ENCODE measurements at places on chromosomes 12 and 14.

- DNase-seq = peak; percentile 31
Measured at GRCh38 chr14:82642425-82642824, 1108.8 kb upstream of the SEL1L start.

DNA sequence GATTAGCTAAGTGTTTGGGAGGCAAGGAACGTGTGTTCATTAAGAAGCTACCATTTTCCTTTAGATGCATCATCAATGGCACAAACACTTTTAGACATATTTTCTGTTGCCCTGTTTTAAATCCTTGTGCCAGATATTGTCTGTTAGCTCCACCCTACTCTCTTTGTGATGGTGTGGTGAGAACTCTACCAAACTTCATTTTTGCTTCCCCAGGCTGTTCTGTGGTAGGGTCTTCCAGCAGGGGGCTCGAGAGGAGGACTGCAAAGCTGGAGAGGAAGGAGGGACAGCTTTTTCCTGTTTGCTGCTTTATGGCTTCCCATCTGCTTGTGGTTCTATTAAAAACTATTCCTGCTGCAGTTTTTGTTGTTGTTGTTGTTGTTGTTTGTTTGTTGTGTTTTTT is 23.8 kb upstream of the STRAP start:
- peak; percentile 28 for DNase-seq

DNA sequence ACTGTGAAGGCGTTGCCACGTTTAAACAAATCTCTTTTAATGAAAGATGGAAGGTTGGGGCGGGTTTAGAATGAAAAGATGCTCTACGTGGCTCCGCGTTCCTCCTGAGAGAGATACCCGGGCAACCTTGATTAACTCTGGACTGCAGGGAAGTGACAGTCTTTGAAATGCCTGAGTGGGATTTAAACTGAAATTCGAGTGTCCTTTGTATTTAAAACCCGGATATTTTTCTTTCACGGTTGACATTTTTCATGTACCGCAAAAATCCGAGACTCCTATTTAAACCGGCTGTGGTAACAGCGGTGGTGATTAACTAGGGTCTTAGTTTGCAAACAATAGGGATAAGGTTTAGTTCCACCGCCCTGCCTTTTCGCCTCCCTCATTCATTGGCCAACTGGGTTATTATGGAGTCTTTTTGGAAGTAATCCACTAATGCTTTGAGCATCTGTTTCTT is 707 bp downstream of the G2E3 start:
- peak; percentile 25 for DNase-seq

GRCh38 chr12:111284709-111285108 is 84.2 kb downstream of the PHETA1 start:
- no peak for DNase-seq

- peak; percentile 61 for DNase-seq
Measured at GRCh38 chr12:56487448-56488040, 417 bp downstream of the GLS2 start.

GRCh38 chr12:100184549-100185145 is 16.0 kb upstream of the ACTR6 start:
- no peak for DNase-seq

- no peak for DNase-seq
Measured at GRCh38 chr14:72651714-72652113, 242.2 kb downstream of the DPF3 start.

- DNase-seq = no peak
Measured at GRCh38 chr12:49541140-49541861, 2.5 kb downstream of the KCNH3 start.

GRCh38 chr14:89331398-89331797 is 85.6 kb downstream of the FOXN3 start:
- no peak for DNase-seq

DNA sequence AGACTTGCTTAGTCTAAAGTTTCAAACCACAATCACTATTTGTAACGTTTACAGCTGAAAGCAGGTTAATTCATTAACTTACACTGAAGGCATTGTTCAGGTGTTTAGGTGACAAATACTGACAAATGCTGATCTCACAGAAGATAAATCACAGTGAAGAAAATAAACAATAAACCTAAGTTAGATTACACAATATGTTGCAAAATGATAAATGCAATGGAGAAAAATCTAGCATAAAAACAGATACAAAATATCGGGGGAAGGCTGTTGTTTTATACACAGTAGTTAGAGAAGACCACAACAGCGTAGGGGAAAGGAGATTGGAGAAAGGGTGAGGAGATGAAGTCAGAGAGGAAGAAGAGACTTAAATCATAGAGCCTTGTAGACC is 3.0 kb downstream of the SCAF11 start:
- DNase-seq = no peak

- no peak for DNase-seq
Measured at GRCh38 chr14:95533822-95534221, 1.0 kb upstream of the GLRX5 start.

- no peak for DNase-seq
Measured at GRCh38 chr14:22448905-22449599, 140.0 kb downstream of the DAD1 start.

GRCh38 chr12:42741771-42742510 is 152.4 kb upstream of the PRICKLE1 start:
- no peak for DNase-seq

DNA sequence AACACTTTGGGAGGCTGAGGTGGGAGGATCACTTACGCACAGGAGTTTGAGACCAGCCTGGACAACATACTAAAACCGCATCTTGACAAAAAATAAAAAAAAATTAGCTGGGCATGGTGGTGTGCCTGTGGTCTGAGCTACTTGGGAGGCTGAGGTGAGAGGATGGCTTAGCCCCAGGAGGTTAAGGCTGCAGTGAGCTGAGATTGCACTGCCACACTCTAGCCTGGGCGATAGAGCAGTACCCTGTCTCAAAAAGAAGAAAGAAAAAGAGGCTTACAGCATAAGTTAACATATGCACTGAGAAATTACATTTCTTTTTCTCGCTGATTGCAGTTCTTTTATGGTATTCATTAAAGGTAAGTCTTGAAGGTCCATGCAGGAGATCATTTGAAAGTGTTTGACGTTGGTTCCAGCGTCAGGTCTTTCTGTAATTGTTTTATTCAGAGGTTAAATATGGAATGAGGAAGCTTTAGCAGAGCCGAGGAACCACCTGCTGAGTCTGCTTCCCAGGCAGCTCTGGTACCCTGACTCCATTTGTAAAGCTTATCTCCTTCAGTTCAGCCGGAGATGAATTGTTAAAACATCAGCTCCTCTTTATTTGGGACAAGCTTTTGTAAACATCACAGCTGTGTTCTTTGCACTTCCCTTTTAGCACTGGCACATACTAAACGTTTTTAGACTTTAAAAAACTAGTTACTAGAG is 18.5 kb downstream of the SFSWAP start:
- no peak for DNase-seq

GRCh38 chr14:33406766-33407165 is 468.1 kb downstream of the NPAS3 start:
- DNase-seq = no peak

DNA sequence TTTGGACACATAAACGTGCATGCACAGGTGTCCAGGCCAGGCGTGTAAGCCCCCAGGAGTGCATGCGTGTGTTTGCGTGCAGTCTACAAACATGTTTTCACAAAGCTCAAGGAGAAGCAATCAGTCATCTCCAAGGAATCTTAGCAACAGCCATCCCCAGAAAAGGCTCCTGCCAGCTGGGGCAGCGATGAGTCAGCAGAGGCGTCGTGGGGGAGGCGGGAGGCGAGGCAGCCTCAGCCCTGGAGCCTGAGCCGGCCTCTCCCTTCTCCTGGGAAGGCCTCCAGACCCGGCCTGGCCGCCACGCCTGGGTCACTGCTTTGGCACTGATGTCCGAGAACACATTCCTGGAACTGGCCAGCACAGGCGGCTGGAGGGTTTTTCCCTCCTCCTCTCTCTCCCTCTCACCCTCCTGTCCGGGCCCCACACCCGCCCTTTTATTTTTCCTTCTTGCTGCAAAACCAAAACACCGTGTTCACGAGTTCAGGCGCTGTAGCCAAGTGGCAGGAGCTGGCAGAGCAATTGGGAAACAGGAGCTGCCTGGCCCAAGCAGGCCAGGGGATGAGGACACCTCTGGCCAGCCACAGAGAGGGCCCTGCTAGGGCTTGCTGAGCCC is 92.7 kb downstream of the LRRC74A start:
- peak; percentile 73 for DNase-seq
